Lower leg skin (tissue), 4 donors: ENCODE measurements at places on chromosomes 5 and 9. TPM values are rescaled to one million over a fixed set of nuclear protein-coding genes. Genes with fewer than 3 reads are reported as not detected.

DNA sequence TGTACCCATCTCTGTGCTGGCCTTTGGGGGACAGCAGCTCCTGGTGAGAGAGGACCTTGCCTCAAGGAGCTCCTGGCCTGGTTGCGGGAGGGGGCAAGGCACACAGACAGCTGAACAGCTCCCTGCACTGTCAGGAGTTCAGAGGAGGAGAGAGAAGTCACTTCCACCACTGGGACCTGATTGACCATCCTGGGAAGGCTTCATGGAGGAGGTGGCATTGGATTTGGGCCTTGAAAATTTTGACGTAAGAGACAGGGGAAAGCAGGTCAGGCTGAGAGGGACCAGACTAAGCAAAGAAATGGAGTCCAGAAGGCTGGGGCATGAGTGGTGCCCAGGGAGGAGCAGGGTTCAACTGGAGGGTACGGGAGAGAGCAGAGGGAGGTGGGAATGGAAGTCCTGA is 20.3 kb upstream of the DAB2IP start:
- no peak for DNase-seq

GRCh38 chr5:81315336-81315735 is 13.9 kb downstream of the ZCCHC9 start:
- no peak for DNase-seq

DNA sequence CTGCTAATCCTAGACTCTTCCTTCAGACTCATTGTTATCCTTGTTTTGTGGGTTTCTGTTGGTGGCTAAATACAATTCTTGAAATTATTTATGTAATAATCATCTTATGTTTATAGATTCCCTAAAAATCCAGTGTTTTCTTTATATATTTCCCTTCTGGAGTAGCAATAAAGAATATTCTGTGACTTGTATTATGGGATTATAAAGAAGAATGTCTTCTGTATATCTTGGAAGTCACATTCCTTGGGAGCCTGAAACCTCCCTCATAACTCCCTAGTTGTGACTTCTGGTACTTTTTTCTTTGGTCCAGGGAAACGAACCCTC is 356.1 kb downstream of the TMEM167A start:
- DNase-seq: no peak

DNA sequence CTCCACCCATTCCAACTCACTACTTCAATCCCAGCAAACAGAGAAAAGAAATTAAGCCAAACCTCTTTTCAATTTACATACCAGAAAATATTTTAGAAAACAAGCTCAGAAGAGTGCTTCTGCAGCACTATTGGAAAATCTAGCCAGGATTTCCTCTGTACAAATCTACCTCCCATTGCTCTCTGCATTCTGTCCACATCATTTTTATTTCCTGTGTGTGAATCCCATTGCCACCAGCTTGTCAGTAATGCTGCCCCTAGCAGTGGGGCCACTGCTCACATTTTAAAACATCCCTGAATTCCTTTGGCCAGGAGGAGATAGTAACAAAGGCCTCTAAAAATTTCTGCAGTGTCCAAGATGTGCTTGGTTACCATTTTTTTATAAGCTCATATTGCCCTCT is 232.5 kb downstream of the ARRDC3 start:
- DNase-seq: no peak

DNA sequence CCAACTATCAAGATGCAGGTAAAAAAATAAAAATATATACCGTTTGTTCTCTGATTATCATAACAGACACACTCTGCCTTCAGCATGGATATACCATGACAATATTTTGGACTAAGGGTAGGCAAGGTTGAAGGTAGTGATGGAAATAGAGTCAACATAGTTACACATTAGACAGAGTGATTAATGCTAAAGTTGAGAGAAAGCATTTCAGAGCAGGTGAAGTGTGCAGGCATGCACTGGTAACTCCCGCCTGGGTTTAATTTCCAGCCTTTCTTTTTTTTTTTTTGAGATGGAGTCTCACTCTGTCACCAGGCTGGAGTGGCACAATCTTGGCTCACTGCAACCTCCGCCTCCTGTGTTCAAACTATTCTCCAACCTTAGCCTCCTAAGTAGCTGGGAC is 458.5 kb downstream of the TLR4 start:
- no peak for DNase-seq

DNA sequence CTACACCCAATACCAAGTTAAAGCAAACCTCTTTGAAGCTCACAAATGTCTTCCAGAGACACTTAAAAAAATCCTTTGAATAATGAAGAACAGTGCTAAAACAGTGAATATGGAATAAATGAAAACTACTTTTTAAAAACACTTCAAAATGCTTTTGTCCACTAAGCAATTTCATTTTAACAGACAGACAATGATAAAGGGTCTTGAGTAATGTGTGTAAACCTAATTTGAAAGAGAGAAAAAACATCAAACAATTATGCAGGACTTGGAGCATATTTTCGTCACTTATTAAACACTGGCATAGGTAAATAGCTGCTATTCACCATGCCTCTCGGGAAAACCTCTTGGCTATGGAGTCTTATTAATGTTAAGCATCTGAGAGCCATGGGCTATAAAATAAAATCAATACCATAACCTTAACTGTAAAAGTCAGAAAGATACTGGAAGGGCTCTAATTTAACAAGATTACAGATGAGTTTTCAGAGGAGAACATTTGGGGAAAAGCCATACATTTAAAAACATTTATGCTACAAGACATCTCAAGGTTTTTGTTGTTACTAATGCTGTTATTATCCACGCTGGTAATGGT is 177.8 kb downstream of the NFIB start:
- DNase-seq: no peak

- no peak for DNase-seq
These were observed 854.1 kb downstream of the MAT2B start for GRCh38 chr5:164359260-164360255.

GRCh38 chr9:104775574-104775936 is 11.6 kb downstream of the NIPSNAP3B start:
- no peak for DNase-seq

GRCh38 chr5:79832911-79833310 is 143.3 kb downstream of the CMYA5 start:
- no peak for DNase-seq

- peak; percentile 79 for DNase-seq
These were observed 91.1 kb upstream of the DMRT1 start for GRCh38 chr9:750249-750967.

GRCh38 chr9:94630833-94631232 is 8.5 kb downstream of the FBP1 start:
- DNase-seq: peak; percentile 30

DNA sequence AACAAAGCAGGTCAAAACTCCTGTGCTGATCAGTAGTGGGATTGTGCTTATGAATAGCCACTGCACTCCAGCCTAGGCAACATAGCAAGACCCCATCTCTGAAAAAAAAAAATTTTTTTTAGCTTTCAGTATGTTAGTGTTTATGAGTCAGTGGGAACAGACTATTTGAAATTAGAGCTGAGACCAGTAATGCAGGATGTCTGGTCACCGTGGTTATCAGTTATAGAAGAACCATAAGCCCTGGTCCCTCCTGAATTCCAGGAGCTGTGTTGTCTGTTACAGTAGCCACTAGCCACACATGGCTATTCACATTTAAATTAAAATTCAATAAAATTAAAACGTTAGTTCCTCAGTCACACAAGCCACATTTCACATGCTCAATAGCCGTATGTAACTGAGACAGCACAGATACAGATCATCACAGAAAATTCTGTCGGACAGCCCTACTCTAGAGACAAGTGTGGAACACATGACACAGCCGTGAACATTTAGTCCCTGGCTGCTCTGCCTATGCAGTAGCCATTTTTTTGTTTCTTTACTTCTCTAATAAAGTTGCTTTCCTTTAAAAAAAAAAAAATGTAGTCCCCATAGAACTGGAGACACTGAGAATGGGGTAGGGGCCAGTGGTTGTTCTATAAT is 96.1 kb upstream of the SAP30L start:
- no peak for DNase-seq

- DNase-seq: no peak
These were observed 167.3 kb downstream of the SEC61B start for GRCh38 chr9:99389087-99390033.

- DNase-seq: no peak
These were observed 263.5 kb downstream of the NTRK2 start for GRCh38 chr9:84932915-84933527.

DNA sequence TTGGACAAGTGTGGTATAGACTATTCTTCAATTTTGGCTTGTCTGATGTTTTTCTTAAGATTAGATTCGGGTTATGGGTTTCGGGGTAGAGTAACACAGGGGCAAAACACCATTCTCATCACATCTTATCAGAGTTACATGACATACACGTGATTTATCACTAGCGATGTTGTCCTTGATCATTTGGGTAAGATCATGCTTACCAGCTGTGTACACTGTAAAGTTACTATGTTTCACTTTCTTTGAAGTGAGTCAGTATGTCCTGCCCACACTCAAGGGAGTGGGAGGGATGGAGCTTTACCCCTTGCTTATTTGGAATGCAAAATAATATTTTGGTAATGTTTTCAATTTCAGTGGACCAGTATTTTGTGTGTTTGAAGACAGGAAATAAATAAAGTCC is 101.8 kb upstream of the TAF11L2 start:
- DNase-seq: no peak

Gene RALGPS1
- 13.8 TPM for total RNA-seq

Gene VAV2
- total RNA-seq: 6.9 TPM

Gene DNAJC25
- total RNA-seq: 9.5 TPM

Gene SHB
- 33.9 TPM for total RNA-seq
